Stimulated activated CD4-positive, alpha-beta T cell treated with anti-CD3 and anti-CD28 coated beads, Interleukin-15, amount 100 ng/mL, for 24 hours (primary cell): ENCODE measurements at places on chromosomes 6 and 20.

GRCh38 chr6:151155095-151155494 is 84.7 kb upstream of the AKAP12 start:
- no peak for DNase-seq

DNA sequence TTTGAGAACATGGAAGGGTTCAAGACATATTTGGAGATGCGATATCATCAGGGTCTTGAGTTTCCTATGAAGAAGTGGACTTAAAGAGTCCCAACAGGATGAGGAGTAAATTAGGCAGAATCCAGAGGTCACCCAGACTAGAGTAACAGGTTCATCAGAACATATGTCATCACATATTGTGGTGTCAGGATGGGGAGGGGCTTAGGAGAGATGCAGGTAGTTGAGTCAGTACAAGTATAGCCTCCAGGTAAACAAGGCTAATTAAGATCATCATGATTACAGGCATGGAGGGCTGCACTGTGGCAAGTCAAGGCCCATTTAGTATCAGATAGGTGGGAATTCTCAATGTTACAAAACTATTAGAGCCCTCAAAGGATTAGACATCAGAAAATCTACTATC is 90.1 kb upstream of the PAK5 start:
- no peak for DNase-seq

DNA sequence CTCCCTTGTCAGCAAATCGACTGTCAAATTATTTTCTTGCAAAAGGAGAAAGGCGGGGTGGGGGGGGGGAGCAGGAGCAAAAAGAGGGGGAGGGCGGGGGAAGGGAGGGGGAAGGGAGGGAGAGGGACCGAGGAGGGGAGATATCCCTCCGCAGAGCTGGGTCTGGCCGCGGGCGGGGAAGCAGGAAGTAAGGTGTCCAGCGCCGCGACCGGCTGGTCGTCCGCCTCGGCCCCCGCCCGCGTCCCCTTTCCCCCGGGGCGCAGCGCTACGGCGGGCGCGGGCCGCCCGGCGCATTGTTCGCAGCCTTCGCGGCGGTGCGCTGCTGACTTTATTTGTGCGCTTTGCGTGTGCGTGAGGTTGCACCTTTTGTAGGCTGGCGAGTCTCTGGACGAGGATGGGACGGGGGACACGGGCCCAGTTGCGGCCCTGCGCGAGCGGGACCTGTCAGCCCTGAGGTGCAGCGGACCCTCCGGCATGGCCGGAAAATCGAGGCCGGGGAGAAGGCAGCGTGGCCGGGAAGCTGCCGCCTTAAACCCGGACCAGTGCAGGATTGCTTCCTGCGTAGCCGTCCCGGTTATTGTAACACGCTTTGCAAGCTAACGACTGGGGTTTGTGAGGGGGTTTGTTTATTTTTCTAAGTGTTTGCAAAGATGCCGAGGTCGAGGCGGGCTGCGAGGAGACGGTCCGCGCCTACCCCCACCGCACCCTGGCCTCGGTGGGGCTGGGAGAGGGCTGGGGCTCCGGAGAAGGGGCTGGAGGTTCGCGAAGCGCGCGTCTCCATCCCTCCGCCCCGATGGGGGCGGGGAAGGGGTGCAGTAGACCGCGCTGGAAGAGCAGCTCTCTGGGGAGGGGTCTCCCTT is 675 bp upstream of the TRERF1 start:
- peak; percentile 65 for DNase-seq

DNA sequence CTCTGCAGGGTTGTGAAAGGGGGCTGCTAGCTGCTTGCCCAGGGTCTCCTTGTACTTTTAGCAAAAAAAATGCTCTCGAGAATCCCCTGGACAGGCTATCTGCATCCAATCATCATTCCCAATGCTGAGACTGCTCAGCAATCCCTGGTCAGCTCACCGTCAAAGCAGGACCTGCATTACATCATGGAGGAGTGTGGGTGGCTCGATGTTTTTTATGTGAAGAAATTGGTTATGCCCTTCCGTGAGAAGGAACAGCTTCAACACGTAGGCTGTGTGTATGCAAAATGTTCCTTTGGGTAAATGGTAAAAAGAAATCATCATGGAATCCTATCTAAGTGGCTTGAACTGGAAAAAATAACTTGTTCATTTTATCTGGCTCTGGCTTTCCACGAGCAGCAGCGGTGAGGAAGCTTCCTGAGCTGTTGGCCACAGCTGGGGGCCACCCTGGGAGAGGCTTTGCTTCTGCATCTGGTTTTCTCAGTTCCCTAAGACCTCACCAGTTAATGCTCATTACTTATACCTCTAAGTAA is 111.4 kb downstream of the FYN start:
- DNase-seq: peak; percentile 74

DNA sequence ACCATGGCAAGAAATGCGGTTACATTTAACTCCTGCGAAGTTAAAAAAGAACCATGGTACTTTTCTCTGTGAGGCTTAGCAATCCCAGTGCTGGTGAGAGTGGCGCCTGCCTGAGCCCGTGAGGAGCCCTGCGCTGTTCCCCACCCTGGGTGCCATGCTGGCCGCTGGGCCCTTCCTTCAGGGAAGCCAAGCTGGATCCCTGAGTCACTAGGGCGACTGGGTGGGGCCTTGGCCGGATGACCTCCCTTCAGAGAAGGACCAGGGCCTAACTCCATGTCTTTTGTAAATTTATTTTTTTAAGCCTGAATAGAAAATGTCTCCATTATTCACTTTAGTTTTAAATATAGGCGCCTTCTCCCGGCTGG is 209.1 kb downstream of the ERMARD start:
- no peak for DNase-seq

DNA sequence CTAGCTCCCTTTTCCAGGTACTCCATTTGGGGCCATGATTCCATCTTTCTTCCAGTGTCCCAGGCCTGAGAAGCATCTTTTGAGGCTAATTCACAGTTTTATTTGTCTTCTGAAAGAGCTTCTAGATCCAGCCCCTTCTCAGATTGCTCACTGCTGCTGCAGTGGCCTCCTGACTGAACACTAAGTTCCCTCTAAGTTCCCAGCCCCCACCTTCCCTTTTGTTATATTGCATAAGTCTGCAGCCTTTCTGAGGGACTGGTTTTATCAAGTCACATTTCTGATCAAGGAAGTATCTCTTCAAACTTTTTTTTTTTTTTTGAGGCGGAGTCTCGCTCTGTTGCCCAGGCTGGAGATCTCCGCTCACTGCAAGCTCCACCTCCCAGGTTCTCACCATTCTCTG is 10.7 kb downstream of the MAPRE1 start:
- DNase-seq: no peak

GRCh38 chr6:1311400-1312202 is at the start of gene FOXQ1:
Gene FOXQ1 (plus strand): TSS chr6:1312098. CDS start chr6:1312705, 607 bp downstream.
- peak; percentile 47 for DNase-seq

GRCh38 chr6:39240155-39240757 is 11.0 kb upstream of the KCNK5 start:
- DNase-seq: no peak

GRCh38 chr20:47055699-47056369 is 161.2 kb downstream of the EYA2 start:
- no peak for DNase-seq

DNA sequence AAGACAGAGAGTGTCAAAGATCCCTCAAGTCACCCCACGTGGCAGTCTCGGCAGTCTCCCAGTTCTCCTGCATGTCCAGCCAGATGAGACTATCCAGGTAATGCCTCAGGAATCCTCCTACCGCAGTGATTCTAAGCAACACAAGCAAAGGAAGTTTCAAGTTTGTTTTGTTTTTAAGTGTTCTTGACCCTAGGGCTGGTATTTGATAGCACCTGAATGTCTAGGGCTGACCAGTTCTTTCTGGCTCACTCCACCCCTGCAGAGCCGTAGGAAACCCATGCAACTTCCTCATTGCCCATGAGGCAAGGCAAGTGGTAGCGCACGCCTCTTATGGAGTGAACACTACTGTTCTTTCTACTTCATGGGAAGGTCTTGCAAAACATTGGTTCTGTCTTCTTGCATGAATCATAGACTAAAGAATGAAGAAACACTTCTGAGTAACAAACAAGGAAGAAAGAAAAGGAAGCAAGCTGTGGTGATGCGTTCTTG is 24.8 kb upstream of the FOXQ1 start:
- DNase-seq: no peak

- no peak for DNase-seq
These were observed 132.5 kb downstream of the UTRN start for GRCh38 chr6:144417681-144418080.

DNA sequence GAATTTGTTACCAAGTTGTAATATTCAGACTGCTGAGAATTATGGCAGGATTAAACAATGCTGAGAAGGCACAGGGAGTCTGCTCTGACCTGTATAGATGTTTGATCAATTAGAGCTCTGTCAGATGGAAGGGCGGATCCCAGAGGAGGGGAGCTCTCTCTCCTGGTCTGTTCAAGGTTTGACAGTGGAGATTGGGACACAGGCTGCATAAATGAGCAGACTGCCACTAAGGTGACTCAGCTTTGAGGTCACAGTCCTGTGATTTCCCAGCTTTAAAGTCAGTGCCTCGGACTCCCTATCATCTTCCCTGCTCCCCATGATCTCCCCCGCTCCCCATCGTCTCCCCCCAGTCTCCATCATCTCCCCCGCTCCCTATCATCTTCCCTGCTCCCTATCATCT is 59.2 kb upstream of the SLC22A23 start:
- DNase-seq: no peak

- DNase-seq: no peak
These were observed at the start of gene PTCRA for GRCh38 chr6:42915732-42916131. Gene PTCRA (plus strand): TSS chr6:42916053. CDS start chr6:42916070, 17 bp downstream.

DNA sequence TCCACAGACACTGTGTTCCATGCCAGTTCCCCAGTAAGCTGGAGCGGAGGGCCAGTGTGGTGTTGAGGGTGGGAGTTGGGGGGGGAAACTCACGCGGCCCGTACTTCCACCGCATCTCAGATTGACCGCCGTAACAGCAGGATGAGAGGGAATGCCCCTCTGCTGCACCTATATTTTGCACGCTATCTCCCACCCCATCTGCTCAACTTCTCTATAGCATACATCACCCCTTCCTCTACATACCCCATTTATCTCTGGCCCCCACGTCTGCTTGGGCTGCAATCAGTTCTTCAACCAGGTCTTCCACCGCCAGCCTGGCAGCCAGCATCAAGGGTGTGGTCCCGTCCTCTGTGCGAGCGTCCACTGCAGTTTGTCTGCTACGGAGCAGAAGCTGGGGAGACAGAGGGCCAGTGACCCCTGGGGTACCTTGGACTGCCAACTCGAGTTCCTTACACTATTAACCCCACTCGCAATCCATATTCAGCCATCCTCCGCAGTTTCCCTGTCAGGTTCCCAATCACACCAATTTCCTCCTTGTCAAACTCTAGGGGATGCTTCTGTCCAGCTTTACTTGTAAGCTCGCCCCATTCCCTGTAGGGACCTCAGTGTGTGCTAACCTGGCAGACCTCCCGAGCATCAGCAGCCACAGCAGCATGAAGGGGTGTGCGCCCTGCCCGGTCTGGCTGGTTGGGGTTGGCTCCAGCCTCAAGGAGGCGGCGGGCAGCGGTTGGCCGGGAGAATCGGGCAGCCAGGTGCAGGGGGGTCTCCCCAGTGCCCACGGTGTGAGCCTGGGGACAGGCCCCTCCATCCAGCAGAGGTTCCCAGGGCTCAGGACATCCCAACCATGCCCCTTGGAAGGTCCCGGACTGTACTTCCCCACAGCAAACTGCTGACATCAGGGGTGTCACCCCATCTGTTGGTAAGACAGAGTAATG is 4.5 kb upstream of the GPSM3 start:
- DNase-seq: no peak
